ENCODE measurements at places on chromosomes 12 and 14.

DNA sequence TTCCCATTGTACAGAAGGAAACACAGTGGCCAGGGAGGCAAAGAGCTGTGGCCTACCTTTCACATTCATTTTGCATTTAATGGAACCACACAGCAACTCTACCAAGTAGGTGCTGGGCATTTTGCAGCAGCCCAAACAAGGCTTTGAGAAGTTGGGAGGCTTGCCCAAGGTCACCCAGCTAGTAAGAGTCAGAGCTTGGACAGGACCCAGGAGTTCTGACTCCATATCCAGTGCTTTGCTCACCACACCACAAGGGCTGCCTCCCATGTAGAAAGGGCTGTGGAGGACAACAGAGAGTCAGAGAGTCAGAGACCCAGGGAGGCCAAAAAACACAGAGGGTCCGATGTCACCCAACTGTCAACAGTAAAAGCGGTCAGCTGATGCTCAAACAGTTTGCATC lies 400.2 kb downstream of the BCL11B start:
- DNase-seq, result no peak

DNA sequence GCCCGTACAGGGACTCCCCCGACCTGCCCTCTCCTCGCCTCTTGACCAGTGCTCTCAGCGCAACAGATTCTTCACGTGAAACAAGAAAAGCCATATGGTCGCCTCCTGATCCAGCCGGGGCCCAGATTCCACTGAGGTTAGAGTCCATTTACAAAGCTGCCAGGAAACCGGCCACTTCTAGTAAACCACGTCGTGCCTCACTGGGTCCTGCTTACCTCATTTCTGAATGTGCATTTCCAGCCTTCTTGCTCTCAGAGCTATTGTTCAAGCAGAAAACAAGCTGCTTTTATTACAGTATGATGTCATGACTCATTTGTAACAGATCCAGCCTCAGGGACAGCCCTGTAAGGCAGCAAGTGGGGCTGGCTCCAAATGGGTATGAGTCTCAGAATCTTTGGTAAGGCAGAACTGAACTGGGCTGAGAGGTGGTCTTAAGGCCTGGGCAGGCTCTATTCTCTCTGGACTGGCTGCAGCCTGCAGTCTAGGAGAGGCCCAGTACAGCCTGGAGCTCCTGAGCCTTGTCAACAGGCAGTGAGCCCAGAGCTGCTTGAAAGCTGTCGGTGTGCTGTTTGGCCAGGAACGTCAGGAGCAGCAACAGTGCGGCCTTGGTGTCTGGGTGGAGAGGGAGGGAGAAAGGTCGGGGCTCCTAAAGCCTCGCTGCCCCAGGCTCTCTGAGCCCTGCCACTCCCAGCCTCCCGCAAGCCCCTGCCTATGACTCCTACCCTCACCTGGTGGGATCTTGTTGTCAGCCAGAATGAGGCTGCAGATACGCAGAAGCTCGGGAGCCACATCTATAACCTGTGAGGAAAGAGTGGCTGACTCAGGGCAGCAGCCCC lies 8.3 kb downstream of the REC8 start:
- no peak for DNase-seq

- DNase-seq, result no peak
Measured at GRCh38 chr14:24133735-24134134, 2.3 kb upstream of the PSME1 start.

- DNase-seq, result no peak
Measured at GRCh38 chr14:101781240-101782061, 19.9 kb downstream of the PPP2R5C start.

DNA sequence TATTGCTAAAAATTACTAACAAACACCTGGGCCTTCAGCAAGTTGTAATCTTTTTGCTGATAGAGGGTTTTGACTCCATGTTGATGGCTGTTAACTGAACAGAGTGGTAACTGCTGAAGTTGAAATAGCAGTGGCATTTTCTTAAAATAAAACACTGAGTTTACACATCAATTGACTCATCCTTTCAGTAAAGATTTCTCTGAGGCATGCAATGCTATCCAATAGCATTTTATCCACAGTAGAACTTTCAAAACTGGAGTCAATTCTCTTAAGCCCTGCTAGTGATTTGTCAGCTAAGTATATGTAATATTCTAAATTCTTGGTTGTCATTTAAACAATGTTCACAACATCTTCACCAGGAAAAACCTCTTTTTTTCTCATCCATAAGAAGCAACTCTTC lies 59.5 kb downstream of the CMAS start:
- DNase-seq, result no peak

GRCh38 chr14:54697803-54698202 lies 130.9 kb downstream of the SAMD4A start:
- DNase-seq, result no peak

- DNase-seq, result no peak
Measured at GRCh38 chr14:96077983-96078624, 38.9 kb downstream of the C14orf132 start.

DNA sequence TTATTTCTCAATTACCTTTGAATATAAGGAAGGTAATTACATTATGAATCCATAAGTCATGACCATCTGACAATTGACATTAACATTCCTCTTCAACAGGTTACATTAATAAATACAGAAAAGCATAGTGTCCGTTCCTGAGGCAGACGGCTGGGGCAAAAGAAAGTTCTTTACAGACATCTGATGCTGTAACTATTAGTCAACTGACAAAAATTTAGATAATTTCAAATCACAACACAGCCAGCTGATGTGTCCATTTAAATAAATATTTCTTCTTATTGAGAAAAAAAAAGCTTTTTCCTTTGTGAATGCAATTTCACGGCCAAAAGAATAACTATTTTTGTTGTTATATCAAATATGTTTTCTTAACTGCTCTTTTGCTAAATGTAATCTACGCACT lies 9.2 kb upstream of the PYROXD1 start:
- DNase-seq, result no peak

DNA sequence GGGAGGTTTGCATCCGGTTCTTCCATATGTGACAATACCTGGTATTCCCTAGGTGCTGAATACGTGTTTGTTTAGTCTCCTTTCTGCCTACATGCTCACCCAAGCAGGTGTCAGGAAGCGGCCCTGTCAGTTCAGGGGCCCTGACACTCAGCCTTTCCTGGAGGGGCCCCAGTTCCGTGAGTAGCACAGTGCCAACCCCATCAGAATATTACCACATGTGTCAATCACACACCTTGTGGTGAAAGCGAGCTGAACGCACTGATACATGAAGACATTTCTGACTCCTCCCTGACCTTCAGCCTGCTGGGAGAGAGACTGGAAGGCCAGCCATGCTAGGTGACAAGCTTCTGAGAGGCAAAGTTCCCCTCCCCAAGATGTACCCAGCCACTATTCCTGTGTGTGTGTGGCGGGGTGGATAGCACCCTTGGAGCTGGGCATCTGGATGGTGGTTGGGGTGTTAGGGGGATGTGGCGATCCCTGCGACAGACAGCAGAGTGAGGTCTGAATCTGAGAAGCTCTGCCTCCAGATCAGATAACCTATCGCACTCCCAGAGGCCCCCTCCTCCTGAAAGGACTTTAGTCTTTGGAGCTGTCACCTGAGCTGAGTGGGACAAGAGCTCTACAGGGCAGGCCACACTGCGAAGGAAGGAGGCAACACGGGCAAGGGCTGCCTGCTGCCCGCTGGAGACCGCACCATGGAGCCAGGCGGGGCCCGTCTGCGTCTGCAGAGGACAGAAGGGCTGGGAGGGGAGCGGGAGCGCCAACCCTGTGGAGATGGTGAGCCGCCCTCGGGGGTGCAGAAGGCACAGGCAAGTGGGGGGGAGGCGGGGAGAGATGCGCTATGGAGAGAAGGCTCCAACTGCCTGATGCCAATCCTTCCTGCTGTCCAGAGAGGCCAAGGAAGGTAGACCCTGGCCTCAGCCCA lies at the start of gene SOAT2:
Gene SOAT2 (plus strand): TSS at position 604 of the 925 bp plus-strand sequence. CDS start 92 bp downstream, at position 696.
- no peak for DNase-seq

DNA sequence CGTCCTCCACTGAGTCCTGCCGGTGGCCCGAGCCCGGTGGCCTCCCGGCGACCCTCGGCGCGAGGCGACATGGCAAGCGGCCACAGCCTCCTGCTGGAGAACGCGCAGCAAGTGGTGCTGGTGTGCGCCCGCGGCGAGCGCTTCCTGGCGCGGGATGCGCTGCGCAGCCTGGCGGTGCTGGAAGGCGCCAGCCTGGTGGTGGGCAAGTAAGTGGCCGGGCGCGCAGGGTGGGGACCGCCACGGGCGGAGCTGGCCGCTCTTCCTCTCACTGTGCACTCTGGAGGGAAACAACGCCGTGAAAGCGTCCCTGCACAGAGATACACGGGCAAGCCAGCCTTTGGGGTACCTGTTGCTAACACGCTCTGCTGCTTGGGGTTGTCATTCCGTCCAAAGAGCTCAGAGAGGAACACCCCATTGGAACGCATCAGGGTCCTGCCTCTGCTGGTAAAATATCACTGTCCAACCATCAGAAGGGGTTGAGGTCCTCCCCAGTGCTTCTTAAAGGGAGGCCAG lies at the start of gene AMDHD1:
Gene AMDHD1 (plus strand): TSS at position 2 of the 513 bp plus-strand sequence. CDS start 68 bp downstream, at position 70.
- no peak for DNase-seq

GRCh38 chr12:108757856-108758255 lies 26.5 kb upstream of the CORO1C start:
- DNase-seq, result no peak

GRCh38 chr12:15797818-15798217 lies 8.6 kb upstream of the EPS8 start:
- DNase-seq, result no peak

DNA sequence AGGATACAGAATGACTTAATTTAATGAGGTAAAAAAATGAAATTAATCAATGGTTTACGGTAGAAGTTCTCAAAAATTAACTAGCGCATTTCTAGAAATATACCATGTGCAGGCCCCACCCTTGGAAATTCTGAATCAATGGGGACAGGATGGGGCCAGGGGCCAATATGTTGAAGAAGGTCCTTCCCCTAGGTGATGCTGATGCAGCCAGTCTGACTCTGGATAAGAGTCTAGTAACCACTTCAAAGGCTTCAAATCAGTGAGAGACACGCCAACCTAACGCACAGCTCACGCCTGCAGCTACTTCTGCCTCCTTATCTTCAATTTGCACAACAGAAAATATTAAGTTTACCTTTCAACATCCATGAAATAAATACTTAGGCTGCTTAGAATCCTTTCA lies 14.9 kb downstream of the GIT2 start:
- no peak for DNase-seq

DNA sequence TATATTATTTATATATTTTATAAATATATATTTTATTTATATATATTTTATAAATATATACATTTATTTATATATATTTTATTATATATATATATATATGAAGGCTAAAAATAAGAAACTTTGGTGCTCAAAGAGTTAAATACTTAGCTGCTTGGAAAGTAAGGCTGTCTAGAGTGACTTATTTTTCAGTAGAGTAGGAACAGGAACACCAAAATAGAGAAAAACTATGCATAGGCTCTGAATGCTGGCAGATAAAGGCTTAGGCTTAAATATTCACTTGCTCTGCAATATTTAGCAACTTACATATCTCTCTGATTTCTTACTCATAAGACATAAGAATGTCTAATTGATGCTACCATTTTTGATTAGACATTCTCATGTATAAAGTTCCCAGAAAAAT lies 991.2 kb downstream of the VRK1 start:
- DNase-seq, result no peak

DNA sequence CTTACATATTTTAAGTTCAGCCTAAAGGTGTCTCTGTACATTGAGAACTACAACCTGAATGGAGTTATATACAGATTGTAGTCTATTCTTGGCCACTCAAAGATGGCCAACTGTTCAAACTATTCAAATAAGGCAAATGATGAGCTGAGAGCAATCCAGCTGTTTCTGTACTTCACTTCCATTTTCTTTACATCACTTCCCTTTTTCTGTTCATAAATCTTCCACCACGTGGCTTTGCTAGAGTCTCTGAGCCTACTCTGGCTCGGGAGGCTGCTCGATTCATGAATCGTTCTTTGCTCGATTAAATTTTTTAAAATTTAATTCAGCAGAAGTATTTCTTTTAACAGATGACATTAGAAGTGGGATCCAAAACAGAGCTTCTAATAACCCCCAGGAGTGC lies 879.7 kb downstream of the GALC start:
- no peak for DNase-seq

- DNase-seq, result no peak
Measured at GRCh38 chr12:51362307-51362706, 15.8 kb upstream of the CELA1 start.

GRCh38 chr12:48812389-48812788 lies 5.9 kb upstream of the CACNB3 start:
- DNase-seq, result no peak

GRCh38 chr14:59848671-59849070 lies 21.9 kb downstream of the RTN1 start:
- DNase-seq, result no peak

GRCh38 chr12:130715998-130716968 lies at the start of gene RIMBP2:
Gene RIMBP2, minus strand, starts transcription at chr12:130716299. Its CDS starts 237,286 bp downstream, at chr12:130479013.
- no peak for DNase-seq

- no peak for DNase-seq
Measured at GRCh38 chr12:7016958-7017571, 1.2 kb downstream of the LPCAT3 start.

- no peak for DNase-seq
Measured at GRCh38 chr12:65015850-65016249, 105.3 kb downstream of the WIF1 start.

GRCh38 chr12:111353026-111353425 lies 15.9 kb downstream of the PHETA1 start:
- no peak for DNase-seq

GRCh38 chr14:21160061-21160610 lies 4.3 kb upstream of the OR5AU1 start:
- DNase-seq, result no peak

- no peak for DNase-seq
Measured at GRCh38 chr14:61438036-61438435, 116.7 kb downstream of the PRKCH start.

DNA sequence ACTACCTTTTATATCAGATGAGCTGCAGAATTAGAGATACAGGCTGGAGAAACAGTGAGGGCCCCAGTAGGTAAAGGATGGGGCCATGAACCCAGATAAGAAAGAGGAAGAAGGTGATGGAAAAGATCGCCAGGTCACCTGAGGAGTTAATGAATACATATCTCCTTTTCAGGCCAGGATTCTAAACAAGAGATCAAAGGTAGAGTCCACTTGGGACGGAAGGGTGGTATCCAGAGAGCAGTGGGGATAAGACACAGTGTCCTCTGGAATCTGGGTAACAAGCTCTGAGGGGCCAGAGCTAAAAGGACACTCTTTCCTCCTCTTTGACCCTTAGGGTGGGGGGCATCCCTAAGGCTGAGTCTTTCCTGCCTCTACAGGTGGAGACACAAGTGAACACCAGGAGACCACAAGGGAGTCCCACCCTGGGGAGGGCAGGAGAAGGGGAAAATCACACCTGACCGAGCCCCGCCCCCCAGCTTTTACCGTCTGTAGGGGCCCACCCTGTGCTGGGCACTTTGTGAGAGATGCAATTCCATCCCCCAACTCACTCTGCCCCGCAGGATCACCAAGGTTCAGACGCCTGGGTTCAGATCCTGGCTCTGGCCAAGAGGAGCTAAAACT lies 27.3 kb downstream of the SERPINA1 start:
- no peak for DNase-seq

DNA sequence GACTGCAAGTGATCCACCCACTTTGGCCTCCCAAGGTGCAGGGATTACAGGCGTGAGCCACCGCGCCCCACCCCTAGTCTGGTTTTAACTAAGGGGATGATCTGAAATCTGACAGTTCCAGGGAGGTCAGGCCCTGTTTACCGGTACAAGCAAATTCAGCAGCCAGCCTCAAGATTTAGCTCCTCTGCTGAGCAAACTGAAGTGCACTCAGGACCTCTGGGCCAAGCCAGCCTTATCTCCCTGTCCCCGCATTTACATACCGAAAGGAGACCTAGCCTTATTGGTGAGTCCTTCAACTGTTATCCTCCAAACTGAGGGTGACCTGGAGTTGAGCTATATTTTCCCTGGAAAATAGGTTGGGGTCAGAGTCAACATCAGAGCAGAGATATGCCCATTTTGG lies 835 bp upstream of the ABHD4 start:
- DNase-seq, result no peak

All from stimulated activated CD4-positive, alpha-beta T cell treated with anti-CD3 and anti-CD28 coated beads, TNF-alpha, amount 100 ng/mL, for 1 hour (primary cell).